ENCODE measurements at places on chromosomes 7 and 10. TPM values are rescaled to one million over a fixed set of nuclear protein-coding genes. Genes with fewer than 3 reads are reported as not detected.

DNA sequence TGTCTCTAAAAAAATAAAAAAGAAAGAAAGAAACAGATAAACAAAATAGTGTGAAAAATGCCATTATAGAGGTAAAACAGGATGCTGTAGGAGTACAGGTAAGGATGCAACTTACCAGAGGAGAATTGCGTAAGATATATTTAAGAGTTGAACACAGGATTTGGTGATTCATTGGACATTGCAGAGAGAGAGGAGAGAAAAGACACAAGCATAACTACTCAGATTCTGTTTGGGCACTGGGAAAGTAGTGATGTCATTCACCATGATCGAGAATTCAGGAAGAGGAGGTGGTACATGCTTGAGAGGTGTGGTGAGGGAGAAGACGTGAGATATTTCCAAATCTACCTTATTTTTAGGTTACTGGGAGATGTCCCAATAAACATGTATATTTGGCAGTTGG lies 97.6 kb downstream of the AASS start:
- no peak for DNase-seq

- no peak for DNase-seq
Observed at GRCh38 chr7:82624337-82624736, 180.8 kb upstream of the CACNA2D1 start.

GRCh38 chr10:10273661-10274060 lies 744.0 kb upstream of the CELF2 start:
- DNase-seq: no peak

DNA sequence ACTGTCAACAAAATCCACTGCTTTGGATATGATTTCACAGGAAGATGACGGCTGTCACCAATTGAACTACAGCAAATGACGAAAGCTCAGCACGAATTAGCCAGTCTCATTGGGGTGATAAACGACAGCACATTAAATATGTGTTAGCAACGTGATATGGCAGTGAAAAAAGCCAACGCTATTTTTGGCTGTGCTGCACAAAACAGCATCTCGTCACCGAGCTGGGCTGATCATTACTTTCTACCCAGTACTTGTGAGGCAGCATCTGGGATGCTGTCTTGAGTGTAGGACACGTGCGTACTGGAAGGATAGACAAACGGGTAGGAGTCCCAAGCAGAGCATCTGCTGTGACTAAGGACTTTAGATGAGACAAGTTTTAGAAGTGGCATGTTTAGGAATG lies 138.3 kb downstream of the EXOC4 start:
- DNase-seq: no peak

GRCh38 chr10:5413012-5413938 lies 918 bp downstream of the NET1 start:
- no peak for DNase-seq

DNA sequence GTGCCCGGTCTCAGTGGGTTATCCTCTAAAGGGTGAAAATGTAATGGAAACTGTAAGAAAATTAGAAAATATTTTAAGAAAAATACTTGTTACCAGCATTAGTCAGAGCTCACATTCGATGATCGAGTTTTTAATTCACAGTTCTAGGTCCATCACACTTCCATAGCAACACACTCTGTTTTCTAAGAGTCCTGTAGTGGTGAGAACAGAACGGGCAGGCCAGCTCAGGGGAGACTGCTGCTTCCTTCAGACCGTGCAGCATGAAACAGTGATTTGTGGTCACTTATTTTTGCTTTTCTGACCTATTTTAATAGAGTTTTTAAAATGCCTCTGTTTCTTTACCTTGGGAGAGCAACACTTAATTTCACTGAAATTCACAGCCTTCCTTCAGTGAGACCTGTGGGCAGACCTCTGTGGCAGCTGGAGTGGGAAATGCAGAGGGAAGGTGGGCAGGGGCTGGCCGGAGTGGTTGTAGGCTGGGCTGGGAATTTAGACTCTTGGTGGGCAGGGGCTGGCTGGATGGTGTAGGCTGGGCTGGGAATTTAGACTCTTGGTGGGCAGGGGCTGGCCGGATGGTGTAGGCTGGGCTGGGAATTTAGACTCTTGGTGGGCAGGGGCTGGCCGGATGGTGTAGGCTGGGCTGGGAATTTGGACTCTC lies 1.5 kb downstream of the SUN1 start:
- no peak for DNase-seq

DNA sequence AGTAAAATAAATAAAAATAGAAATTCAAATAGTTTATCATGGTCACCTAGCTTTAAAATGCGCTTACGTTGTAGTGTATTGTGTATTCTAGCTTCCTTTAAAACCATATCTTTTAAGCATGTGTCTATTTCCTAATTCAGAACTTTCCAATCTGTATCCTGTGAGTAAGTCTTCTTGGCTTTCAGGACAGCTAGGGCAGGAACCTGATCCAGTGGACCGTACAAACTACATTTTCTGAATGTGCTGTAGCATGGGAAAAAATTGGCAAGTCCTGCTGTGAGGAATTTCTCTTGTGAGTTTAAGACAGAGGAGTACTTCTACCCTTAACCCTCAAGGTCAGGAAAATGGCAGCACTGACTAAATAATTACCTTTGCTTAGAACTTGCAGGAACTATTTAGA lies 12.1 kb downstream of the OPN1SW start:
- no peak for DNase-seq

DNA sequence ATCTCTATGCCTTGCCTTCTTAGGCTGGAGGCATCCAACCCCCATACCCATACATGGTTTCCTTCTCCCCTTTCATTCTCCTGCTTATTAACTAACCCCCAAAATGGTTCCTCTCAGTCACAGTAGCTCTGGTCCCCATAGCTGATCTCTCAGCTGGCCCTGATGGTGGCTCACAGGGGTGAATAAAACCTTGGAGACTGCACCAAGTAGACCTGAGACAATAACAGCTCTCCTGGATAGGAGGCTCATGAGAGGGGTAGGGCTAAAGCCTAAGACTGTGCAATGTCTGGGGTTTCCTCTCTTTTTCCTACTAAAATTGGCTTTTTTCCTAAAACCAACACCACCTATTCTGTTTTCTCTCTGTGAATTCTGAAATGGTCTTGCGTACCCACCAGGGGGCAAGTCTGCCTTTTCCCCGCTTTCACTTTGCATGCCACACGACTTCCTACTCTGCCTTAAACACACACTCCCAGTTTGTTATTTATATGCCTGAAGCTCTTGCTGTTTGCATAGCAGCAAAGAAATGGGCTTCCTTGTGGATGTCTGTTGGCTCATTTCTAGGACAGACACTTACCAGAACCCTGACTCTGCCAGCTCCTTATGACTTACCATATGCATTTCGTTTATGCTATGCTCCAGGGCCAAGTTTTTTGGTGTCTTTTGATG lies 18.4 kb upstream of the PON1 start:
- no peak for DNase-seq

GRCh38 chr10:99733366-99733765 lies 1.3 kb downstream of the CUTC start:
- DNase-seq: no peak

DNA sequence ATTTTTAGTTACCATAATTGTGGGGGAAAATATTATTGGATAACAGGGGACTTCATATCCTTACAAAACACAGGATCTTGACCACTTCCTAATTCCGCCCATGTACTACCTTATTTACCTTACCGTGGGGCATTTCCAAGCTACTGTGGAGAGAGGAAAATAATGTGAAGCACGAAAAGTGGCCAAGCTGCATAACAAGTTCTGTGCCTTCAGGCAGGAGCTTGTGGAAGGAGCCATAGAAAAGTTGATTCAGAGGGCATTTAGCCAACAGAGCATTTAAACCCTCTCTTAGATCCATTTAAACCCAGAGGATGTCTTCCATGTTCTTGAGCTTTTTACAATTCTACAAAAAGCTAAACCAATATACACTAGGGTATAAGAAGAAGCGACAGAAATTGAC lies 41.6 kb downstream of the DNAJB9 start:
- no peak for DNase-seq

DNA sequence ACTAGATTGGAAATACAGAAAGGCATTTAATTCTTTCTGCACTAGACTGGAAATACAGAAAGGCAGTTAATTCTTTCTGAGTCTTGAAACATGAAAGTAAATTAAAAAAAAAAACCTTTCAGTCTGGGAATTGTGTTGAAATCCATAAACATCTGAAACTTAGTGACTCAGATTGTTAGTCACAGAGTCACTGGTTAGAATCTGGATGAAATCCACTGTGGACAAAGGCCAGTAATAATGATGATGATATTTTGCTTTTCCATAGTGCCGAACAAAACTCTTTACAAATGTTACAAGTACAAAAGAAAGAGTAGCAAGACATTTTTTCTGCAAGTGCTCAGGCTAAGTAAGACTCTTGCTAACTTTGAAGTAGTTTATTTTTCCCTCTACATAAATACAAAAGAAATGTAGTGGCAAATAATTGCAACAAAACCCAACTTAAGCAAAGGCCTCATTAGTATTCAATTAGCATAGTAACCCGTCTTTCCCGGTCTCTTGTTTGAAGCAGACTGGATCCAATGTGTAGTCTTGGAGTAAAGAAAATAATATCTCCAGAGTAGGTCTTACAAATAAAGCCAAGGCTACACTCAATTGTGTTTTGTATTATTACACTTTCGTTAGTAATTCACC lies 5.8 kb upstream of the PRTFDC1 start:
- DNase-seq: no peak

DNA sequence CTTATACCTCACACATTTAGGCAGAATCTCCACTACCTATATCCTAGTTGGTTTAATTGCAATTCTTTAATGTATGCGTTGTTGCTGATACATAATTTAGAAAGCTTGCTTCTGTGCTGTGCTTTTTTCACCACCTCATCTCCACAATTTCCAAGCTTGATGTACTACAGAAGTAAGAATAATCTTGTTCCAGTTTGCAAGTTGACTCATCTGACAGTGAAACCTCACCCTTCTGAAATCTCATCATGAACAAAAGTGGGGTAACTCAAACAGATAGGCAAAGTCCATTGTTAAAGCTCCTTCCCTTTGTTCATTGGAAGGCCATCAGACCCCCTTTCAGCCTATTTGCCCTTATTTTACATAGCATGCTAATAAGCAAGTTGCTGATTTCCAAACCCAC lies 13.6 kb downstream of the EIF4EBP2 start:
- DNase-seq: no peak

GRCh38 chr10:80204677-80205476 lies 460 bp downstream of the ANXA11 start:
- no peak for DNase-seq

DNA sequence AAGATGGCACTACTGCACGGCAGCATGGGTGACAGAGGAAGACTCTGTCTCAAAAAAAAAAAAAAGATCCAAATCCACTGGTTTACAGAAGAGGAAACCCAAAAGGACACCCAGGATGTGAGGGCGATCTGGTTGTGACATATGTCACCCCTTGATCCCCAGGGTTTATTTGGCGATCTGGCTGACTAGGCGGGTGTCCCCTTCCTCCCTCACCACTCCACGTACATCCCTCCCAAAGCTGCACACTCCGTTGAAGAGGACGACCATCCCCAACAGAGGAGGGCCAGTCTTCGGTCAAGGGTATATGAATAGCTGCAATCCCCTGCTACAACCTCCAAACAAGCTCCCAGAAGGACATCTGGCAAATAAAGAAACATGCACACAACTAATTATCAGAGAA lies 111.6 kb downstream of the HTR5A start:
- DNase-seq: no peak

DNA sequence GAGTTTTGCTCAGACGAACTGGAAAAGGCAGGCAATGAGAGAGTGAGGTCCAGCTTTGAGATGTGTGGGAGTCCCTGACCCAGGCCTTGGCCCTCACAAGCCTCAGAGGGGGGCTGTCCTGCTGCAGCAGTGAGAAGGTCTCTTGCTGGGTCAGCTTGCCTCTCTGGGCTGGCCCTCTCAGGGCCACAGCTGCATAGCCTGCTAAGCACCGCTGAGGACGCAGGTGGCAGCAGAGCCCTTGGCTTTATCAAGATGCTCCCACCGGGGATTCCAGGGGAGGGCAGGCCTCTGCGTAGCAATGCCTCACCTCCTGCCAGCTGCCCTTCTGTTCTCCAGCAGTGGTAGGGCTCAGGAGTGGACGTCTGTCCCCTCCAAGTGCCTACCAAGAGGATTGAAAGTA lies 128.7 kb downstream of the COBL start:
- no peak for DNase-seq

DNA sequence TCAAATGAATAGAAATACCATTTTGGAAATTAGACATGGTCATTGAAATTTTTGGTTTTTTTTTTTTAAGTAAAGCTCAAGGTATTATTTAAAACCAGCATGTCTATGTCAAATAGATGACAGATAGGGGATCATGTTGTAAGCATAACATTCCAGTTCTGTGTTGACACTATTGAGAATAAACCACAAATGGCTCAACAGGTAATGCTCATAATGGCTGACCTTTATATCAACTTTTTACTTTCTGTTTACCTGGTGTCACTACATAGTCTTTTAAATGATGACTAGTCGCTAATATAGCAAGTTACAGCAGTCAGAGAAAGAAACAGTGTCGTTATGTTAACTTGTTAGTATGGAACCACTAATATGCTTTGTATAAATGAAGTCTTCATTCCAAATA lies 616.0 kb downstream of the GATA3 start:
- no peak for DNase-seq

DNA sequence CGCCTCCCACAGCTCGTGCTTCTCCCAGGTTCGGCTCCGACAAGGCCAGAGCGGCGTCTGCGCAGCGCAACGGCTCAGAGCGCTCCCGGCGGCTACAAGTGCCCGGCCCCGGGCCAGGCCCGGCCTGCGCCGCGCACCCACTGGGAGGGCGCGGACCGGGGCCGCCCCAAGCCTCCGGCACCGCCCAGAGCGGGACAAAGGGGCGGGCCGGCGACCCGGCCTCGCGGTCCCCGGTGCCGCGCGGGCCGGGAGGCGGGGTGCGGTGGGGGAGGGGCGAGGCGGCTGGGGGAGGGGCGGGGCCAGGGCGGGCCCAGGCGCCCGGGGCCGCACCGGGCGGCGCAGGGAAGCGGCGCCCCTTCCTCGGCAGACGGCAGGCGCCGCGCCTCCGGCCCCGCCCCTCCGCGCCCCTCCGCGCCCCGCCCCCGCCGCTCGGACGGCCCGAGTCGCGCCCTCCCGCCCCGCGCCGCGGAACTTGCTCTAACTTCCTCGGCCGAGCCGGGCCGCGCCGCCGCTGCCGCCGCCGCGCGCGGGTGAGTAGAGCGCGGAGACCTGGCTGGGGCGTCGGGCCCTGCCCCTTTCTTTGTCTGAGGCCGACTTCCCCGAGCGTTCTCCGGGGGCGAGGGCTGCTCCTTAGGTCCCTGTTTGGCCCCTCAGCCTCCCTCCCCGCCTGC lies at the start of gene TSPAN14:
TSS of gene TSPAN14 (plus strand) at position 469 of the 671 bp plus-strand sequence. CDS start 34,924 bp downstream, outside the sequence.
- no peak for DNase-seq

DNA sequence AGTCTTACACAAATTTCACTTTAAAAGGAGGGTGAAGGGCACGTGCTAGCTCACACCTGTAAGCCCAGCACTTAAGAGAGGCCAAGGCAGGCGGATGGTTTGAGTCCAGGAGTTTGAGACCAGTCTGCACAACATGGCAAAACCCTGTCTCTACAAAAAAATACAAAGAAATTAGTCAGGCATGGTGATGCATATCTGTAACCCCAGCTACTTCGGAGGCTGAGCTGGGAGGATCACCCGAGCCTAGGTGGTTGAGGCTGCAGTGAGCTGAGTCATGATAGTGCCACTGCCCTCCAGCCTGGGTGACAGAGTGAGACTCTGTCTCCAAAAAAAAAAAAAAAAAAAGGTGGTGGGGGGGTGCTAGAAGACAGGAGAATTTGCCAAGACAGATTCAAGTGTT lies 237.3 kb upstream of the KLF14 start:
- DNase-seq: no peak

Gene SLC18A3
- 0.06 TPM for polyA plus RNA-seq

Gene LIPF
- polyA plus RNA-seq: 0.46 TPM

Gene IL15RA
- polyA plus RNA-seq: 2.1 TPM

Gene NAT16
- 0.09 TPM for polyA plus RNA-seq

Gene TMEM273
- 2.3 TPM for polyA plus RNA-seq

Gene PILRA
- polyA plus RNA-seq: 8.7 TPM

Gene SPDYE18
- 0.90 TPM for polyA plus RNA-seq

Gene CCDC146
- 16.3 TPM for polyA plus RNA-seq

Gene SLC35G1
- 6.9 TPM for polyA plus RNA-seq

Gene ZWINT
- 60.5 TPM for polyA plus RNA-seq

Gene SH2B2
- 5.9 TPM for polyA plus RNA-seq

Data from left renal cortex interstitium (tissue), 4 donors.